Ovary (tissue), 10 donors: ENCODE measurements at places on chromosomes 4 and X. TPM values are rescaled to one million over a fixed set of nuclear protein-coding genes. Genes with fewer than 3 reads are reported as not detected.

Gene METAP1
- 25.9 TPM for total RNA-seq

Gene FAM9B
- not detected for total RNA-seq

DNA sequence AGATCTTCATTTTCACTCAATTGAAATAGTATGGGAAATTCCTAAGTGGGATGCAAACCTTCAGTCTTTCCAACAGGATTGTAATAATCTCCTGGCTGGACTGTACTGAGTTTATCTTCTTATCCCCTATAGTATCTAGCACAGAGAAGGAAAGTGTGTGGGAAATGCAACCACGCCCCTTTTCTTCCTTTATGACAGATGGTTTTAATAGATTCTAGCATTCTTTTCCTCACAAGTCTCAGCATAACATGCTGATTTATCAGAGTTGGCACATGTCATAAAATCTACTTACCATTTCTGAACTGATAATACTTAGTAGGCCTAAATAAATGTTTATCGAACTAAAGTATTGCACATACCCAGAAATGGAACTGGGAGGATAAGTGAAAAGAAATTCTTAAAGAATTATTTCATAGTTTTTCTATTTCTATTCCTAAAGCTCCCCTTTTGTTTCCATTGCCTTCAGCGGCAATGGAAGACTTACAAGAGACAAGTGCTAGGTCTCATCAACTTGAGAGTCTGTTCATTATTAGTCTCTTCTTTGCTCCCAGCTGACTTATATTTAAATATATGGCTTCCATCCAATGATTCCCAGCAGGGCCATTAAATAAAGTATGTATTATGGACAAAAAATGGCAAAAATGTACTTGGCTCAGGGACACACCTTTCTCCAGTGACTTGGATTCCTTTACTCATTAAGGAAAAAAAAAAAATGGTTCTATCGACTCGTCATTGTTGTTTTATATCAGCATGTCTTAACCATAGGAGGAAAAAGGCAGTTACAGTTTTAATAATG lies 484.5 kb downstream of the IL1RAPL1 start:
- no peaks in the 10 kb centered on the region for H3K36me3 ChIP-seq
- DNase-seq: no peak
- H3K4me1 ChIP-seq: no peaks in the 10 kb centered on the region
- H3K27ac ChIP-seq: no peak overlapping the region

Gene CAMK2D
- total RNA-seq: 33.6 TPM

Gene NOX1
- total RNA-seq: not detected

Gene RASGEF1B
- total RNA-seq: 2.8 TPM

GRCh38 chrX:65821721-65822496 lies 154.5 kb downstream of the MSN start:
- DNase-seq: no peak
- H3K4me1 ChIP-seq: no peaks in the 10 kb centered on the region
- no peaks in the 10 kb centered on the region for H3K27me3 ChIP-seq
- H3K4me3 ChIP-seq: peak overlapping the region; percentile 20

DNA sequence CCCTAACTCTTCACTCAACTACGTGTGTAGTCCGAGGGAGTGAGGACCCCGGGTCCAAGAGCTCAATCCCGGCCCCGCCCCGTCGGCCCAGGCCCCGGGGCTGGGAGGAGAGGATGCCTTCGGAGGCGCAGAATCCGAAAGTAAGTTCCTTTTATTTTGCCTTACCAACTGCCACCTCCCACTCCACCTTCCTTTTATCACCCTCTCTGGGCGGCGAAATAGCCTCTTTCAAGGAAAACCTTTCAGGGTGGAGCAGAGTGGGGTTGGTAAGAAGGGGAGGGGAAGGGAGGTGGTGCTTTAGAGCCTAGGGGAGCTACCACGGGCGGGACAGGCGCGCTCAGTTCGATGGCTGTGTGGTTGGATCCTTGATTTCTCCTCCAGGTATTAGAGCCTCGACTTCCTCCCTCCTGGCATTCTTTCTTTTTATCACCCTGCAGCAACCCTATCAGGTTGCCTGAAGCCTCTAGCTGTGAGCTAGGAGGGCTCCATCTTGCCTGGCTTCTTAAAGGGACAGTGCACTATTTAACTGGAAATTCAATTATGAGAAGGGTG lies 191.2 kb downstream of the RRAGB start:
- H3K27ac ChIP-seq: peak overlapping the region; percentile 46
- DNase-seq: peak; percentile 34
- H3K36me3 ChIP-seq: no peaks in the 10 kb centered on the region
- H3K27me3 ChIP-seq: no peaks in the 10 kb centered on the region
- H3K4me3 ChIP-seq: peak overlapping the region; percentile 49

DNA sequence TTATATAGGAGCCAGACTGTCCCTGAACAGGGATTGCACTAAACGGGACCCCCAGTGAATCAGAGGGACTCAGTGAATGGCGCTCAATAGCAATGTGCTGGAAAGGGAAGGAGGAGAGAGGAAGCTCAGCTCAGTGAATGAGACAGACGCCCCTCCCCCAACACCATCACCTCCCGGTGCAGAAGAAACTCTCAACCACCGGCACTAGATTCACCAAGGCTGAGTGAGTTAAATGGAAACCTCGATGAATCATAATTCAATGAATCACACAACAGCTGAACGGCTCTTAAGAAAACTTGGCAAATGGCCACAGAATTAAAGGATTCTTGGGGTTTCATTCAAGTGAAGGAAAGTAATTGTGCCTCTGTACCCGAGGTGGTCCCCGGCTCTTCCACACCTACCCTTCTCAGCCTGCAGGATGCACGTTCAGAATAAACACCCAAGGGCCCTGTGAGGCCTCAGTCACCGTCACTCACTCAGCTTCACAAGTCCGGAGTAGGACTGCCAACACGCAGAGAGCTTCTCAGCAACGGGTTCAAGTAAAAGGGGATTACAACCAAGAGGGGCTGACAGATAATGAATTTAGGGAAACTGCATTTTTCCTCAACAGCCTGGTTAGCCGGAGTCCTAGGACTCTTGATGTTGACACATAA lies 29.3 kb downstream of the CRMP1 start:
- H3K27ac ChIP-seq: no peak overlapping the region
- H3K27me3 ChIP-seq: no peaks in the 10 kb centered on the region
- H3K4me3 ChIP-seq: no peak overlapping the region
- DNase-seq: no peak
- H3K4me1 ChIP-seq: no peaks in the 10 kb centered on the region
- no peaks in the 10 kb centered on the region for H3K36me3 ChIP-seq

- no peaks in the 10 kb centered on the region for H3K4me1 ChIP-seq
- H3K27me3 ChIP-seq: no peaks in the 10 kb centered on the region
- H3K36me3 ChIP-seq: no peaks in the 10 kb centered on the region
These were observed 361.4 kb downstream of the TEX13C start for GRCh38 chrX:125681058-125681457.

DNA sequence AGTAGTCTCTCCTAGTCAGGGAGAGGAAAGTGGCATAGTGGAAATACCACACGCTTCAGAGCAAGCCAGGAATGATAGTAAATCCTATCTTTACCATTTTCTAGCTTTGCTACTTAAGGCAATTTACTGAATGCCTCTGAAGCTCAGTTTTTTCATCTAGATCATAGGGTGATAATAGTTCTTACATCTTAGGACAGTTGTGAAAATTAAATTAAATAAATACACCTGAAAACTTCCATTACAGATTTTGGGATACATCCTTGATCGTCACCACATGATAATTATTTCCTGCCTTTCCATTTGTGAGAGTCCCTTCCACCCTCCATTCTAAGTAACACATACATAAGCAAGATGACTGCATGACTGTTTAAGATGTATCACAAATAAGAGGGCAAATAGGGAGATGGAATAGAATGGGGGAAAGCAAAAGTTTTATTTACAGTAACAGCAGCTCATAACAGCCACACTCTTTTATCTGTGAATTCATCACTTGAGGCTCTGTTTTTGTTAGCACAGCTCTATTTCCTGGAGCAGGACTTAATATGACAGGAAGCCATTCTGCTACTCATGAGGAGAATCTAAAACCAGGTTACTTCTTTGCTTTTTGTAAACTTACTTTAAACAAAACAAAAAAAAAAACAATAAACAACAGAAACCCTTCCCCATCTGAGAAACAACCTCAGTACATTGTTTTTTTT lies 13.4 kb downstream of the P2RY10 start:
- H3K4me3 ChIP-seq: no peak overlapping the region
- no peaks in the 10 kb centered on the region for H3K36me3 ChIP-seq
- H3K4me1 ChIP-seq: no peaks in the 10 kb centered on the region
- no peak overlapping the region for H3K27ac ChIP-seq
- DNase-seq: no peak

GRCh38 chrX:16712548-16713155 lies at the start of gene CTPS2:
Gene CTPS2, minus strand, starts transcription at chrX:16712669. Its CDS starts 9,767 bp downstream, at chrX:16702902.
- no peaks in the 10 kb centered on the region for H3K27me3 ChIP-seq
- peak within 1 kb of the TSS; percentile 96 for H3K27ac ChIP-seq
- H3K36me3 ChIP-seq: no peaks in the 10 kb centered on the region
- peak; percentile 65 for DNase-seq

Gene MAGEB17
- total RNA-seq: not detected
